Right ventricle myocardium inferior (tissue), 1 donor: ENCODE measurements at places on chromosomes 3 and 15.

DNA sequence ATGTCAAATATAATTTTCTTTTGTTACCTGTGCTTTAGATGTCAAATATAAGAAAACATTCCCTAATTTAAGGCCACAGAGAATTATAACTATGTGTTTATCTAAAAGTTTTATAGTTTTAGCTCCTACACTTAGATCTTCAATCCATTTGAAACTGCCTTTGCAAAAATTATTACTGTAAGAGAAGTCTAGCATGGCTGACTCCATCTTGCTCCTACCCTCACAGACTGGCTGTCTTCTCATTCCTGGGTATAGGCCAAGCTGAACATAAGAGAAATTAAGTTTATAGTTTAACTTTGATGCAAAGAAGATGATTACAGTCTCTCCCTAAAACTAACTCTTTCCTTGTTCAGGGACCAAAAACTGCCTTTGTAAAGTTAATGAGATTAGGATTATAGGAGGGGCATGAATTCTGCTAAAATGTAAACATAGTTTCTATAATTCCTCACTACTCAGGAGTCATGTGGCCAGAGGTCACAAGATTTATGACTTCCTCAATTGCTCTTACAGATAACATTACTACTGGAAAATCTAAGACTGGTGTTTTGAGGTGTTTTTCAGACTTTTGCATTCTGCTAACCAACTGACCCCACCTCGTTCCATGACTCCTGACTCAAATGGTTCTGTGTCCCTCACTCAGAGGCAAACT, 184.0 kb downstream of the BCHE start:
- no peak for DNase-seq

- DNase-seq, result no peak
These were observed 107.0 kb downstream of the CPN2 start for GRCh38 chr3:194244167-194244566.

DNA sequence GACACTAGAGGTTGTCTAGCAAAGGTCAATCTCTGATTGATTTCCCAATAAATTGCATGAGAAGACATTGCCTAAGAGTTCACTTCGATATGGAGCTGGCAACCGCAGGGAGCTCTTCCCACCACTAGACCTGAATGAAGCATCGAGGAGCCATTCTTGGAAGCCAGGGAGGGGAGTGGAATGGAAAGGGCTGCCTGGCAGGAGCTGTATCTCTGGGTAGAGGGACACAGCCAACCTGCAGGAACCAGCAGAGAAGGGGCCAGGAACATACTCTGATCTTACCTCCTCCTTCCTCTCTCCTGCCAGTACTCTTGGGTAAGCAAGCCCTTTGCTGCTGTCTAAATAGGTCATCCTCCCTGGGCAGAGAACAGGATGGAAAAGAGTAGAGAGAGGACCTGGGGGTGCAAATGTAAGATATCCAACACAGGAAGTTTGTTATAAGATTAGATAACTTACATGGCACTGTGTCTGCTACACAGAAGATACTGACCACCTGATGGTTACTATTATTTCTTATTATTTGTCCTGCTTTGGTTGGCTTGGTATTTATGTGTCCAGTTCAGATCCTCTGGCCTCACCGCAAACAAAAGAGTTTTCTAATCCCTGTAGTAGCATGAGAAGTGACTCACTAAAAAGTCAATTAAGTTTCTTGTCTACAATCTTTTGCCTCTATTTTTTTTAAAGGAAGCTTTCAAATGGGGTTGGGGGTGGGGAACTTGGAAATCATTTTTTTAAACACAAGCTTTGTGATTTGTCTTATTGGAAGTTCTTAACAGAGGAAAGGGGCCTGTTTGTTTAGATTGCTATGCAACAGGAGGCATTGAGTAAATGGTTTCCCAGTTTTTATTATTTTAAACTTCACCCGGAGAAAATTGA, 156.7 kb upstream of the TSC22D2 start:
- no peak for DNase-seq

GRCh38 chr3:46859001-46859710, 4.1 kb downstream of the MYL3 start:
- DNase-seq, result no peak

DNA sequence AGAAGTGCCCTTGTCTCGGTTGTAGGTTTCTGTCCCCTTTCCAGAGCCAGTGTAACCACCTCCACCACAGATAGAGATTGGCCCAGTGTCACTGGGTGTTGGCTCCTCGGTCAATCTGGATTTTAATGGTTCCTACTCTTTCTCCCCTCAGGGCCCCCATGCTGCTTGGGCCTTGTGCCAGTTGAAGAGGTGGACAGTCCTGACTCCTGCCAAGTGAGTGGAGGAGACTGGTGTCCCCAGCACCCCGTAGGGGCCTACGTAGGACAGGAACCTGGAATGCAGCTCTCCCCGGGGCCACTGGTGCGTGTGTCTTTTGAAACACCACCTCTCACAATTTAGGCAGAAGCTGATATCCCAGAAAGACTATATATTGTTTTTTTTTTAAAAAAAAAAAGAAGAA, 75.2 kb downstream of the BOC start:
- no peak for DNase-seq

- DNase-seq, result no peak
These were observed 10.4 kb downstream of the NSMCE3 start for GRCh38 chr15:29259233-29259632.

- no peak for DNase-seq
These were observed 378.4 kb upstream of the AGTR1 start for GRCh38 chr3:148319161-148319915.

- DNase-seq, result peak; percentile 88
These were observed 19.7 kb upstream of the SATB1 start for GRCh38 chr3:18444595-18445400.

GRCh38 chr3:102936511-102937045, 501.8 kb downstream of the ZPLD1 start:
- no peak for DNase-seq

- peak; percentile 84 for DNase-seq
These were observed 34.1 kb upstream of the HACD2 start for GRCh38 chr3:123618768-123619484.

DNA sequence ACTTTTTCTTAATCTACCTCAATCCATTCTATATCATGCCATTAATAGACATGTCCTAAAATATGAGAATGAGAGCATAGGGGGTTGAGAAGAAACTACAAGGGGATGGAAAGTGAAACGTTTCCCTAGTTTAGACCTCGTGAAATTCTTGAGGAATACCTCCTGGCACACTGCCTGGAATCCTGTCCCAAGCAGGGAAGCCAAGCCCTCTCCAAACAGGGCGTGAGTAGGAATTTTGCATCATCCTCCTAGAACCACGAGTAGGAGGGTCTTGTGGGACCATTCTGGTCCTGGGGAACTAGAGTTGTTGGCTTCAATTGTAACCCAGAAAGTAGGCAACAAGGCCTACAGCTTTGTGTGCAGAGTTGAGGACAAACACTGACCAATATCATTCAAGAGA, 19.6 kb upstream of the C3orf80 start:
- DNase-seq, result no peak

- DNase-seq, result no peak
These were observed 65.1 kb upstream of the CBLB start for GRCh38 chr3:105933871-105934270.

GRCh38 chr3:100230710-100231109, 30.1 kb upstream of the TBC1D23 start:
- no peak for DNase-seq

DNA sequence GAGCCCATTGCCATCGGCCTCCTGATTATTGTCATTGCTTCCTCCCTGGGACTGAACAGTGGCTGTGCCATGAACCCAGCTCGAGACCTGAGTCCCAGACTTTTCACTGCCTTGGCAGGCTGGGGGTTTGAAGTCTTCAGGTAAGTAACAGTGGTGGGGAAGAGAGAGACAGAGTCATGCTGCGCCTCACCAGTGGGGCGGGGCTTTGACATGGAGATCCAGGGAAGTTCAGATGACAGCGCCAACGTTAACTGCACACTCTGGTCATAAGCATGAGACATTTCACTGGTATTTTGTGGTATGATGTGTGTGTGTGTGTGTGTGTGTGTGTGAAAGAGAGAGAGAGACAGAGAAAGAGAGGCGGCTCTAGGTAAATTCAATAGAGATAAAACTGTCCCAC, 41.0 kb downstream of the AQP9 start:
- DNase-seq, result no peak

GRCh38 chr15:89051875-89052274, 36.4 kb upstream of the ABHD2 start:
- no peak for DNase-seq

DNA sequence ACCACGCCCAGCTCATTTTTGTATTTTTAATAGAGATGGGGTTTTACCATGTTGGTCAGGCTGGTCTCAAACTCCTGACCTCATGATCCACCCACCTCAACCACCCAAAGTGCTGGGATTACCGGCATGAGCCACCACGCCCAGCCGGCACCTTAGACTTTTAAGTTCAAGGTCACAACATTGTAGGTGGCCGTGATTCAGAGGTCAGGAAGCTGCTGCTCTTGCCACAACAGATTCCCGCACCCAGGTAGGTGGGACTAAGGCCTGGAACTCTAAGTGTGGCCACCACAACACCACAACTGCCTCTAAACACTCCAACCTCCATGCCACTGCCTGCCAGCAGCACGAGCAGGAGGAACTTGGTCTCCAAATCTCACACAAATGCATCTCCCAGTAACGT, 196.8 kb downstream of the STT3B start:
- no peak for DNase-seq

- no peak for DNase-seq
These were observed 257.1 kb downstream of the OPA1 start for GRCh38 chr3:193850084-193850619.

DNA sequence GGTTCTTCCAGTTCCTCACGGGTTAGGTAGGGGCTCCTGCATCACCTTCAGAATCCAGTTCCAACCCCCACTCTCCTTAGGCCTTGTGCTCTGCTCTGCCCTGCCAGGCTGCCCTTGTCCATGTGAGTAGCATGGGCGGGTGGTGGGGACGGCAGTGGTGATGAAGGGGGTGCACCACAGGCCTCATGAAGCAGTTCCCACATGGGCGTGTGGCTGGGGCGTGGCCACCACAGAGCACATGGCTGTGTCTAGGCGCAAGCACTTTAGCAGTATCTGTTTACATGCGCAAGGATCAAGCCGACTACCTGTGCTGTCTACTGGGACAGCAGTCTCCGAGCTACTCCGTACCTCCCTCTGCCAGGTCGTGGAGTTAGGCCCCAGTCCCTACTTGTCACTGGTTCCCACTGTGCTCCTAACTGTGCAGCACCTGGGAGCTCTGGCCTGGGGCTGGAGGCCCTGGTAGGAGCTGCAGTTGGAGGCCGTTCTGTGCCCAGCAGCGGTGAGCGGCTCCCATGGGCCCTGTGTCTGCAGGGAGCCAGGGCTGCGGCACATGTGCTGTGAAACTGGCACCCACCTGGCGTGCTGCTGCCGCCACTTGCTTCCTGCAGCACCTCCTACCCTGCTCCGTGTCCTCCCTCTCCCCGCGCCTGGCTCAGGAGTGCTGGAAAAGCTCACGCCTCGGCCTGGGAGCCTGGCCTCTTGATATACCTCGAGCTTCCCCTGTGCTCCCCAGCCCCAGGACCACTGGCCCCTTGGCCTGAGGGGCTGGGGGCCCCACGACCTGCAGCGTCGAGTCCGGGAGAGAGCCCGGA, 53.5 kb downstream of the PLXNA1 start:
- peak; percentile 55 for DNase-seq

GRCh38 chr3:113283306-113283705, 71.9 kb downstream of the BOC start:
- no peak for DNase-seq

- no peak for DNase-seq
These were observed 4.9 kb downstream of the ACAD11 start for GRCh38 chr3:132654721-132655120.

GRCh38 chr3:161314836-161315395, 56.4 kb downstream of the SPTSSB start:
- DNase-seq, result no peak

DNA sequence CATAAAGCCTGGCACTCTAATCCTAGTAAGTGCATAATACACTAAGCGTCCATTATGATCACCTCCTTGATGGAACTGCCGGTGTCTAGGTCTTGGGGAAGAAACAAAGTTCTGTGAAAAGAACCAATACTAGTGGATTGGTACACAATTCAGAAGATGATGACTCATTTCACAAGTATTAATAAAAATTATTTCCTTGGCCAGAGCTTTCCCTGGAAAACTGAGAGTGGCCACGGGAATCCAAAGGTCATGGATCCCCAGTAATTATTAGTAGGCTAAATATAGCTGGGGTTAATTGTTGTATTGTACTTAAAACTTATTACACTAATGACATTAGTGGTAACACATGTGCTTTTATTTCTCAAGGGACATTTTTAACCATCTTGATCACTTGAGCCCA, 808.0 kb upstream of the NR2F2 start:
- no peak for DNase-seq

DNA sequence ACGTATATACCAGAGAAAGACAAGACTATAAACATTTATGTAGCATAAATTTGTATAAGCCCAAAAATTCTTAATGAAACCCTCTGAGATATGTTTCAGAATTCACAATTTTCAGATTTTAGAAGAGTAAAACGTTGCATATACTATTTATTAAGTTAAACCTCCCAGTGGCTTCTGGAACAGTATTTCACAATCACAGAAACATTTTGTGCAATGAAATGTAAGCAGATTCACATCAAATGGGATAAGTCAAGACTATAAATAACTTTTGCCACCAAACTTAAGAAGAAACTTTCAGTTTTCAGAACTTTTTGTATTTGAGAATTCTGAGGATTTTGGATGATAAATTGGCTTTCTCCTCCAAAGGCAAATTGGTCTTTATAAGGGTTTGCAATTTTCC, 9.2 kb downstream of the SLTM start:
- no peak for DNase-seq

GRCh38 chr3:28980131-28980530, 300.7 kb upstream of the RBMS3 start:
- no peak for DNase-seq

- no peak for DNase-seq
These were observed 59.4 kb downstream of the DENND4A start for GRCh38 chr15:65732698-65733097.

GRCh38 chr15:25176991-25177954, 222.5 kb downstream of the SNRPN start:
- peak; percentile 25 for DNase-seq

GRCh38 chr15:85583923-85584390, 203.6 kb downstream of the AKAP13 start:
- peak; percentile 73 for DNase-seq

DNA sequence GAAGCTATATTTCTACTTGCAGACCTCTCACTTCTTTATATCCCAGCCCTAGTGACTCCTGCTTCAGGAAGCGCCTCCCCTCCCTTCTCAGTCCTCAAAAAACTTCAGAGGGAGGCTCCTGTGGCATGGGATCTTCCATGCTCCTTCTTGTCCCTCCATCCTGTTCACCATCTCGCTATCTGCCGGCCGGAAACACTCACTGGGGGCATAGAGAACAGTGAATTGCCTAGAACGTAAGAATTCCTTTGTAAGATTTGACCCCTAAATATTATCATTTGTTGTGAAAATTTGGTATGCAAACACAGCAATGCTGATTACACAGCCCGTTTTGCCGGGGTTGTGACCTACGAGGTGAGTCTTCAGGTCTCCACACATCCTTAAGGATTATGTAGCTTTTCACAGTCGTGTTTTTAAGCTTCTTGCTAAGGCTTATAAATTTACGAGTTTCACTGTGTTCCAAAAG, 218.7 kb upstream of the ATP10A start:
- DNase-seq, result no peak
